Stimulated activated CD8-positive, alpha-beta memory T cell treated with anti-CD3 and anti-CD28 coated beads, Interleukin-7, amount 100 ng/mL, for 1 hour (primary cell): ENCODE measurements at places on chromosomes 6 and 20.

DNA sequence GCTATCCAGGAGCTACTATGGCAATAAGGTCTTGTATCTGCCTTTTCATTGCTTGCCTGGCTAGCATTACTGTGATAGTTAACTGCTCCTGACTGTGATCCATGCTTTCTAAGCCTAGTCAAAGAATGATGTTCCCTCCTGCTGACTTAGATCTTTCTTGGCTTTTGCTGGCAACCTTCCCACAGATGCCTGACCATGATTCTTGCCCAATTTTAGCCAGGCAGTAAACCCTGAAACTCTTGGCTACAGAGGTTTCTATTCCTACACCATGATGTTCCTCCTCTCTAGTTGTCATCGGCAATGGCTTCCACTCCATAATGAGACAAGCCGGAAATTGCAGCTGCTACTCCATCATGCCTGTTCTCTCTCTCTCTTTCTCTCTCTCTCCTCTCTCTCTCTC lies 238.1 kb downstream of the HAO1 start:
- DNase-seq: no peak

DNA sequence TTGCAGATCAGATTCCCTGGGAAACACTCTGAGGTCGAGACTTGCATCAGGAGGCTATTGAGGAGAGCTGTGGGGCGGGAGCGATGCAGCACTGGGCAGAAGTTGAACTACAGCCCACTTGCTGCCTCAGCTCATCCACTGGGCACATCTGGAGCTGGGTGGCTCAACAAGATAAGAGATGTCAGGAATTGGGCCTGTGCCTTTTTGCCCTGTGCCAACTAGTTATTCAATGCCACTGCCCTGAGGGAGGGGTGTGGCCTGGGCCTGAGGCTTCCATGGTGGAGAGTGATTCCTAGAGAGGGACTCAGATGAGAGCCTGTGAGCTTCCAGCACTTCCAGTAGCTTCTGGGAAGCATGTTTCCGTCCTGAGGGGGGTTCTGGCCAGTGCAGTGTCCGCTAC lies 32.7 kb downstream of the BRPF3 start:
- DNase-seq: no peak

DNA sequence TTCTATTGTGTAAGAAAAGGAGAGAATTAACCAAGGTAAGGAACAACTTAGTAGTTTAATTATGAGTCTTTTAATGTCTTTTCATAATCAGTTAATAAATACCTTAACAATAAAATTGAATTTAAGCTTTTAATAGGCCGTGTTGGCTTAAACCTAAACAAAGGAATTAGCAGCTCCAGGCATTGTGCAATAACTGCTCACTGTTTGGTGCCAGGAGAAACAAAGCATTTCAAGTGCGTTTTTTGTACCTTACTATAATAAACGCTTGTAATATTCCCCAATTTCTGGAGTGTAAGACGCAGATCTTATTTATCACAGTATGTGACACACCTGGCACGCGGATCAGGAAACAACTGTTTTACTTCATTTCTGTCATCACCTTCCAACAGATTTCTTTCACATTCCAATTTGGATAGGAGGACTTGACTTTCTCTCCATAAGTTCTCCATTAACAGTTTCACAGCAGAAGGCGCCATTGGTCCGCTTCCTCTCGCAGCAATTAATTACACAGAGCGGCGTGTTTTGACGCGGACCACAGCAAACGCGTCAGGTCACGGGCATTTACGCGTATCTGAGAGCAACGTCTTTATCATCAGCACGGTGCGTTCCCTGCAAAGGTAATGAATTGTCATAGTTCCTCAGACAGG lies 335.8 kb upstream of the NT5E start:
- no peak for DNase-seq

DNA sequence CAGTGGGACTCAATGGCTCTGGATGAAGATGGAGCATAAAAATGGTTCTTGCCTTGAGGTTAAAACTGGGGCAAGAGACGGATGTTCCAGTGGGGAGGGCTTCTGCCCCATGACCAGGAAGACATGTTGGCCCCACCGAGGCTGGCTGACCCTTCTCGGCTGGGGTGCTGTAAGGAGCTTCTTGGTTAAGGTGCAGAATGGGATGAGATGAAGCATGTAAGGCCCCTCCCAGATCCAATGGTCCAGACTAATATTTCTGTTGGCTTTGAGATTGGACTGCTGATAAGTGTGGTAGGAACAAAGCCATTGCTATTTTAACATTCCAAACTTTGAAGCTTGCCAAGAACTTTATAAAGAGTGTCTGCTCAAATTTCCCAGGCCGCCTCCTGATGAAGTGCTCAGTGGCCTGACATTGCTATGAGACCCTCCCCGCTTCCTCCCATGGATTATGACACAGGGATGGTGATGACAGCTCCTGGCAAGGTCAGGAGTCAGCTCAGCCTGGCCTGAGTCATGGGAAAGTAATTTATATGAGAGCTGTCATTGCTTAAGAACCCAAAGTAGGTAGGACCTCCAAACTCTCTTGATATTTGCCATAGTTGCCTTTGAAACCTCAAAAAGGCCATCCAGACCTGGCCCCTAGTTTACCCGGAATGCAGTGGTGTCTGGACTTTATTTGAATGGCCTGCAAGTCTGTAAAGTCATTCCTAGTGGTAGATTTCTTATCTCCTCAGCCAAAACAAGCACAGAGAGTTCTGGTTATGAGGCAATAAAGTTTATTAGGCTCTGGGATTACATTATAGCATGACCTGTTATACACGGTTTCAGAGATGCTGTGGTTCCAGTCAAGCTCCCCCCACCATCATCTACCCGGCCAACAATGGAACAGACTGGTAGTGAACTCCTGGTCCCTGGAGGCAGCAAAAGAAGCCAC lies 55.2 kb downstream of the TGM2 start:
- no peak for DNase-seq

DNA sequence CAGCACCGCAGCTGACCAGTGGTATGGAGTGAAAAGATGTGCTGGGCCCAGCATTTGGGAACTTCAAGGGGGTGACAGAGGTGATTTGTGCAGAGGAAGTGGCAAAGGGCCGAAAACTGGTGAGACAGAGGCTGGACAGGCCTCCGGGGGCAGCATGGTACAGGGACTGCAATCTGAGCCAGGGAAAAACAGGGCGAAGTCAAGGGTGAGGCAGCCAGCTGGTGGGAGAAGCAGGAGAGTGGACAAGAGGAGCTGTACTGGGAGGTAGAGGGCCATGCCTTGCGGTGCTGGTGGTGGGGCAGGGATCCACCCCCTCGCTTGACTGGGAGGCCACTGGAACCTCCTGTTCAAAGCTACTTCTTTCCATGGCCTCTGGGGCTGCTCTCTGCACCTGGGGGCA lies 7.3 kb upstream of the GFRA4 start:
- no peak for DNase-seq

DNA sequence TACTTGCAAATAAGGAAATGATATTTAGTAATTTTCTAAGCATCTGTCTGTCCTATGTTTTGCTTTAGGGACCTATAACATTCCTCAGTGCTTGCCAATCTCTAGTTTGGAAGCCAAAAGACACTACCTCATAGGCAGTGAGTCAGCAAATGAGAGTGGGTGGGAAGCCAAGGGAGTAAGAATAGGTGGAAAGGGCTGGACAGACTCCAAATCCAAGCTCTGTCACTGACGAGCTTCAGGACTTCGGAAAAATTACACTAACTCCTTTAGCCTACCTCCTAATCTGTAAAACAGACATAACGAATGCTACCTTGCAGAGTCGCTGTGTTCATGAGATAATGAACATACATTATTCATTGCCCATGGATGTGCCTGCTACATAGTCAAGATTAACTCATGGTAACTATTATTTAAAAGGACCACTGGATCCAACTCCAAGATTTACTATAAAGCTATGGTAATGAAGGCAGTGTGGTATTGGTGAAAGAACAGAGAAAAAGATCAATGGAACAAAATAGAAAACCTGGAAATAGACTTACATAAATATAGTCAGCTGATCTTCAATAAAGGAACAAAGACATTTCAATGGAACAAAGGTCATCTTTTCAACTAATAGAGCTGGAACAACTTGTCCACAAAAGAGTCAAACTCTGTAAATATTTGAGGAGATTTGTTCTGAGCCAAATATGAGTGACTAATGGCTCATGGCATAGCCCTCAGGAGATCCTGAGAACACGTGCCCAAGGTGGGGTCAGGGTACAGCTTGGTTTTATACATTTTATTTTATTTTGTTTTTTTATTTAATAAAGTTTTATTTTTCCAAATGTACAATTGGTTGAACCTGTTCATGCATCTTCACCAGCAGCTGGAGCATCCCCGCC lies 64.1 kb downstream of the FAM50B start:
- no peak for DNase-seq

DNA sequence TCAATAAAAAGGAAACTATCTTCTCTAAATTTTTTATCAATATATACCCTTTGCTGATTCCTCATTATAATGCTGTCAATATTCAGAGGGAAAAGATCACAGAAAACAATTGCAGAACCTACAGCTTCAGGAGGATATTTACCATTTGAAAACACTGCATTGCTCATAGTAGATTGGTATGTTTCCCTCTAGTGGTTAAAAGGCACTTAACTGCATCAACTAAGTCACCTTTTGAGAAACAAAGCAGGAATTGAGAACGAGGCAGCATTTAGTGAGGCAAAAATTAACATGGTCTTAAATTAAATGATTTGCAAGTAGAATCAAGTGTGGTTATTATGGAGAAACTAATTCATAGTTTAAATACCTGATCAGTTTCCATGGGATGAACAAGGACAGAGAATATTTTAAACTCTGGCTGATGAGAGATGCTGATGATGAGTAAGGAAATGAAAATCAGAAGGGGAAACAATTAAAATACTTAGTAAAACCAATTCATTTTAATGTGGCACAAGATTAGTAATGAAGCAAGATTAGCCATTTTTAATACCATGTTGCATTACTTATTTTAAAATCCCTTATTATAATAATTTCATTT lies 642.1 kb downstream of the EPHA7 start:
- no peak for DNase-seq

GRCh38 chr6:37694259-37694658 lies 3.4 kb downstream of the MDGA1 start:
- DNase-seq: no peak

GRCh38 chr6:67011441-67011840 lies 1304.4 kb upstream of the EYS start:
- no peak for DNase-seq

DNA sequence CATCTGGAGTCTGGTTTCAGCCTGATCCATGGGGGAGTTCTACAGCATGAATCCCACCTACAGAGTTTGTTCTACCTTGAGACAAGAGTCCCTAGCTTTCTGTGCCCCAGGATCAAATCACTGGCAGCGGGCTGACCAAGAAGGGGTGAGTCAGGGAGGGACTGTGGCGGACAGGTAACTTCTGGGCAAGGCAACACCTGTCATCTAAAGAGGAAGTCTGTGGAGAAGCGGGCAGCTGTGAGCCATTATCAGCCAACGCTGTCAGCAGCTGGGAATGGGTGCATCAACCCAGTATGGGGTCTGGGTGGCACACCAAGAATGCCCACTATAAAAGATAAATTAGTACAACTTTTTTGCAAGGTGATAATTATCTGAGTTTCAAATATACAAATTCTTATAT lies 45.9 kb downstream of the UBE3D start:
- no peak for DNase-seq

DNA sequence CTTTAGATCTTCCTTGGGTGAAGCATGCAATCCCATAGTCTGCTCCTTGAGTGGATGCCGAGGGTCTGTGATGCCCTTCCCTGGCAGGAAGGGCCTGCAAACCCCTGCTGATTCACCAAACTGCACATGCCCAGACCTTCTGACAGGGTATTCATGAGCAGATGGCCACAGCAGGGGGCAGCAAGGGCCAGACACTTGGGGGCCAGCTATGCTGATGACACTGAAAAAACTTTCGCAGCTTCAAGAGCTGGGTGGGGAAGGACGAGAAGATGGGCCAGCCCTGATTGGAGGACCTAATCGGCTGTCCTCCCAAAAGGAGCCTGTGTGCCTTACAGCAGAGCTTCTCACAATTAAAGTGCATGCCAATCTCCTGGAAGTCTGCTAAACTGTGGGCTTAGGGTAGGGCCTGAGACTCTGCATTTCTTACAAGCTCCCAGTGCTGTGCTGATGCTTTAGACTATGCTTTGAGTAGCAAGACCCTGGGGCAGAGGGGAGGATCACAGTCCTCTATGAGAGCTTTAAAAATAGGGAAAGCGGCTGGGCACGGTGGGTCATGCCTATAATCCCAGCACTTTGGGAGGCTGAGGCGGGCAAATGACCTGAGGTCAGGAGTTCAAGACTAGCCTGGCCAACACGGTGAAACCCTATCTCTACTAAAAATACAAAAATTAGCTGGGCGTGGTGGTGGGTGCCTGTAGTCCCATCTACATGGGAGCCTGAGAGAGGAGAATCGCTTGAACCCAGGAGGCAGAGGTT lies 15.2 kb upstream of the GDAP1L1 start:
- no peak for DNase-seq

DNA sequence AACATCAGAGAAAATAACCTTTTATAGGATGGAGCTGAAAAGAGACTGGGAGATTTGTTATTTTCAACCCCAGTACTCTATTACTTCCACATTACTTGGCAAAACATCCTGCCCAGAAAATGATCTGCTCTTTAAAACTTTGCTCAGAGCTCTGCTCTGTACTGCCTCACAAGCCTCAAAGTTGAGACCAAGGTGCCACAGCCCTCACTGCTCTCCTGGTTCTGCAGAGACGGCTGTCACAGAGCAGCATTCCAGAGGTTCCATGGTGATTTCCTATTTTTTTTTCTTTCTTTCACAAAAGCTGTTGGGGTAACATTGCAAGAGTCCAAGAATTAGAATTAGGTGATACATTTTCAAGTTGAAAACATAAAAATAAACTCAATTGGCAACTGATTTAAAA lies 155.2 kb downstream of the UBE3D start:
- DNase-seq: no peak

DNA sequence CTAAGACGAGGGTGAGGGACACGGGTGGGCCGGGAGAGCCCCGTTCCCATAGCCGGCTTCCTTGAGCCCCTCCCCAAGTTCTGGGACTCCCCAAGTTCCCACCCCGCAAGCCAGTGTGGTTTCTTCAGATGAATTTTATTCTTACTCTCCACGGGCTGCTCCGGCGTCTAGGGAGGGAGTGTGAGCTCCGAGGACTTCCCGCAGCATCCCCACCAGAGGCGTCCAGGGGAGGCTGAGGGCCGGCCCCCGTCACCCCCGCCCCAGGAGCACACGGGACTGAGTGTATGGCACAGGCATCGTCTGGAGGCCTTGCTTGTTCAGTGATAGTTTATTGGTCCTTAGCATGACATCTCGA lies 10.0 kb upstream of the SLC4A11 start:
- no peak for DNase-seq

- DNase-seq: no peak
Observed at GRCh38 chr6:101668496-101669030, 275.1 kb downstream of the GRIK2 start.

DNA sequence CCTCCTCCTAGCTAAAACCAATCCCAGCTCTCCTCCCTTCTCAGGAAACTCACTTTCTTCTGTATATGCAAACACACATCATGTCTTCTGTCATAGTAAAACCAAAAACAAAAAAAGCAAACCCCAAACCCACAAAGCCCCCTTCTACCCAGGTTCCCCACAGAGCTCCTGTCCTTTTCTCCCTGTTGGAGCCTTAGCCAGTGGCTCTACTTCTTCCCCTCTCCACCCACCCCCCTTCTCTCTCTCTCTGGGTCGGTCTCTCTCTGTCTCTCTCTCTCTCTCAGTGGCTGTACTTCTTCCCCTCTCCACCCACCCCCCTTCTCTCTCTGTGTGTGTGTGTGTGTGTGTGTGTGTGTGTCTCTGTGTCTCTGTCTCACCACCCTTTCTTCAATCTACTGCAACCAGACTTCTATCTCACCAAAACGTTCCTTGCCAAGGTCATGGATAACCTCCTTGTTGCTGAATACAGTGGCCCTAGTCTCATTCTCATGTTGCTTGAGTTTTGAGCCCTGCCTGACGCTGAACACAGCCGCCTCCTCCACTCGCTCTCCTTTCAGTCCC lies 8.7 kb upstream of the OSER1 start:
- no peak for DNase-seq

GRCh38 chr20:5862703-5863039 lies 87.7 kb downstream of the TRMT6 start:
- DNase-seq: no peak
